ENCODE measurements at places on chromosomes 1 and 21.

DNA sequence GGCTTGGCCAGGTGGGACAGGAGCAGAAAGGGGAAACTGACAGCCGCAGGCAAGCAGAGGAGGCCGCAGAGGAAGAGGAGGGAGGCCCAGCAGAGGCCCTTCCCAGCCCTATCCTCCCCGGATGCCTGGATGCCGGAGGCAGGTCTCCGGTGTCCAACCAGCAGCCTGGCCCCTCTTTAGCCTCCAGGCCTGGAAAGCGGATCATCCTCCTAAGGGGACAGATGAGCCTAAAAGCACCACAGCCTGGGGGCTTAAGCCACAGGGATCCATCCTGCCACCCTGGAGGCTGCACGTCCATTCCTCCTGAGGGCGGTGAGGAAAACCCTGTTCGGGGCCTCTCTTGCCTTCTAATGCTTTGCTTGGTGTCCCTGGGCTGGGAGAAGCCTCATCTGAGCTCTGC is 334.1 kb upstream of the VAMP3 start:
- no peak for DNase-seq

DNA sequence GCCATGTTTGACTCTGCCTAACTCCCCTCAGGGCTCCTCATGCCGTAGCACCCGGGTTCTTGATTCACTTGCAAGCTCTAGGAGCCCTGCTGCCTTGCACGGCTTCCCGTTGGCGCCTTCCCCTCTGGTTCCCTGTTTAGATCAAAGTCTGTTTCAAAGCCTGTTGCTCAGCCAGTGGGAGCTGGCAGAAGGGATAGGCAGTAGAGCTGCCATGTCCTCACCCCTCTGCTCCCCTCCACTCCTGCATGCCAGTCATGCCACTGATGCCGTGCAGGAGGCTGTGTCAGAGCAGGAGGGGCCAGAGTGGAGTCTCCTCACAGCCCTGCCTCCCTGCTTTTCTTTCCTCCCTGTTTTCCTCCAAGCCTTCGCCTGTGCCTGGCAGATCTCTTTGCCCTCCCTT is 26.5 kb downstream of the HMGCS2 start:
- no peak for DNase-seq

GRCh38 chr21:32094804-32095203 is 184.0 kb downstream of the MIS18A start:
- DNase-seq = no peak

- no peak for DNase-seq
Observed at GRCh38 chr1:34790985-34791384, 1.8 kb upstream of the GJA4 start.

- DNase-seq = no peak
Observed at GRCh38 chr1:151680391-151680790, 36.2 kb downstream of the CELF3 start.

GRCh38 chr1:110207831-110208230 is 2.3 kb upstream of the KCNC4 start:
- peak; percentile 79 for DNase-seq

DNA sequence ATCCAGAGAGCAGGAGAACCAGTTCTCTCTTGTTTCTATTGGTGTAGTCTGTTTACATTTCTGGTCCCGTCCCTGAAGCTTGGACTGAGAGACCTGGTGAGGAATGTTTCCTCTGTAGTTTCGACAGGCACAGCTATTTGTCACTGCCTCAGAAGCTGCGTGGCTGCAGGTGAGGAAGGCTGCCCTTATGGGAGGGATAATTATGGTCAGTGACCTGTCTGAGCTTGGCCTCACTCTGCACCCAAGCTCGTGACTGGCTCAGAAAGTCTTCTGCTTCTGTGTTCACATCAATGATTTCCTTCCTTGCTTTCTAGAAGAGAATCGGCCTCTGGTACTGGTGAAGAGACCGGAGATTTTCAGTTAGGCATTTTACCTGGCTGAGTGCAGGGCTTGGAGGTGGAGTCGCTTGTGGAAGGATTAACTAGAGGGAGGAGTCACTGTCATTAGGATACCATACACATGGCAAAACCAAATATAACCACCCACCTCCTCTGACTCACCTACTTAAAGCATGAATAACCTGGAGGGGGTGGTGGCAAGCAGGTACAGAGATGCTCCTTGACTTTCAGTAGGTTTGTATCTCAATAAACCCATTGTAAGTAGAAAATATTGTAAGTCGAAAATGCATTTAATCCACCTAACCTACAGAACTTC is 19.9 kb upstream of the WDR26 start:
- DNase-seq = no peak

DNA sequence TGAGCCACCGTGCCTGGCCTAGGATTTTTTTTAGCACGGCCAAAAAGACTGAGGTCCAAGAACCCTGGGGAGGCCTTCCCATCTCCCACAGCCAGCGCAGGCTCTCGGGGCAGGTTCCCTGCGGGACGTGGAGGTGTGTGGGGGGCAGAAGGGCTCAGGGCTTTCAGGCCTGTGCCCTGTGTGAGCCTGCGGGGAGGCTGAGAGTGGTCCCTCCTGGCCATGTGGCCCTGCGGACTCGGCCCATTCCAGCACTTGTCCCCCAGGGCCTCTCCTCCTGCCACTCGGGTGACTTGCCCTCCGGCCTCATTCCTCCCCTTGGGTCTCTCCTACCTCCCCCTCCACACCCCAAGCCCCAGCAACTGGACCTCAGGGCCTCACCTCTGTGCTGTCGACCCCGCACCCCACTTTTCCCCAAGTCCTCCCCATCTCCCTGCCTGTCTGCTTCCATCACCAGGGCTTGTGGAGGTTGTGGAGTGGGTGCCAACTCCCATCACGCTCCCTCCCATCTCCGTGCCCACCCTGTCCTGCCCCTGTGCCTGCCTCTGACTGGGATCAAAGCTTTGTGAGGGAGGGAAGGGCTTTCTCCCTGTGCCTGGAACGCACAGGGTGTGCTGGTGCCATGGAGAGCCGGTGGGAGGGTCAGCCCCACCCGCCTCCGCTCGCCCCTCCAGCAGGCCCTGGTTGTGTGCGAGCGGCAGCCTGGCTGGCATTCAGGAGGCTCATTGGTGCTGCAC is 32.2 kb upstream of the DIP2A start:
- no peak for DNase-seq
